Panc1 (cell line): ENCODE measurements at places on chromosomes 11 and 22. TPM values are rescaled to one million over a fixed set of nuclear protein-coding genes. Genes with fewer than 3 reads are reported as not detected.

The GLYATL1B gene
- not detected for total RNA-seq

The SLC37A2 gene
- 0.23 TPM for total RNA-seq

DNA sequence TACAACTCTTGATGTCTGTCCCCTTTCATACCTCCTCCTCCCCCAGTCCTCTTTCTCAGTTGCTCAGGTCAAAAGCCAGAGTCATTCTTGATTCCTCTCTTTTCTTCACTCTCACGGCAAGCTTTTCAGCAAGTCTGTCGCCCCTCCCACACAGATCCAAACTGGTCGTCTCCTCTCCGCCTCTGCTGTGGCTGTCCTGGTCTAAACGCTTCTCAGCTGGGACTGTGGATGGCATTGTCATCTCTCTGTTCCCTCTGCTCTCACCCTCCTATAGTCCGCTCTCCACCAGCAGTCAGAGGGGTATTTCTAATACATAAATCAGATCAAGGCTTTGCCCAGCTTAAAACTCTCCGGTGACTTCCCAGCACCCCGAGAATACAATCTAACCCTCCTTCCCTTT, 46.8 kb upstream of the SPATA19 start:
- H3K27me3 ChIP-seq = peaks cover 12% of the 10 kb centered on the region
- H3K4me1 ChIP-seq = no peaks in the 10 kb centered on the region
- H3K4me3 ChIP-seq = no peak overlapping the region
- H3K36me3 ChIP-seq = no peaks in the 10 kb centered on the region

The KIRREL3 gene
- total RNA-seq = 0.36 TPM

DNA sequence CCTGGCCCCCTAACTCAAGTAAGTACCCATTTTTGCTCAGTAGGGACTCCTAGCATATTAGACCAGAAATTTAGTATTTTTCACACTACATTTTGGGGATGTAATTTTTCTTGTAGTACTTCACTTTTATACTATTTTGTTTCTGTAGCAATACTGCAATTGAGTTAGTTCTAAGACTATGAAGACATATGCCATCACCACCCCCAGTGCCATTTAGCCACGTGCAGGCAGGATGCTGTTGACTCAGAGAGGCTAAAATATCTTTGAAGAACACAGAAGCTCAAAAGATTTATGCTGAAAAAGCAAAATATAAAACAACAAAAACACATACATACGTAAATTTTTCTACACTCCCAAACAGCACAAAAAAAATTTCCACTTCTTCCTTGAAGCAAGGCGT, 29.1 kb upstream of the DLAT start:
- no peaks in the 10 kb centered on the region for H3K4me1 ChIP-seq
- no peak for DNase-seq
- H3K36me3 ChIP-seq = no peaks in the 10 kb centered on the region

- no peak for DNase-seq
- H3K27ac ChIP-seq = no peak overlapping the region
- H3K4me1 ChIP-seq = no peaks in the 10 kb centered on the region
- no peaks in the 10 kb centered on the region for H3K27me3 ChIP-seq
- no peak overlapping the region for H3K4me3 ChIP-seq
Observed at GRCh38 chr11:3193373-3194015, 25.1 kb downstream of the MRGPRG start.

DNA sequence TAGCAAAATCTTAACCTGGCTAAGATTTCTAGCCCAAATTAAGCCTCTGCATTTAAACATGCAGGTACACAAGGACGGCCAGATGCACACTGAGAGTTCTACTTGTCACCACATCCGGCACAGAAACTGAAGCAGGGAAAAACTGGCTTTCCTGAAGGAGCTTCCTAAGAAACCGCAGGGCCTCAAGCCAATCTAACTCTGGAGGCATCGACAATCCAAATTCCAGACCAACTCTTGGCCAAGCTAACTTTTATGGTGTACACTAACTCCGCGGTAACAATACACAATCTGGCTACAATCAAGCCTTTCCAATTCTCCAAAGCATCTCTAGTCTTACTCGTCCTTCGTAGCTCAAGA, 1.2 kb downstream of the MSANTD2 start:
- peak overlapping the region; percentile 84 for H3K4me3 ChIP-seq
- DNase-seq = no peak
- H3K4me1 ChIP-seq = peaks cover 23% of the 10 kb centered on the region
- H3K27ac ChIP-seq = peak overlapping the region; percentile 84
- no peaks in the 10 kb centered on the region for H3K27me3 ChIP-seq

The GGTLC3 gene
- not detected for total RNA-seq

DNA sequence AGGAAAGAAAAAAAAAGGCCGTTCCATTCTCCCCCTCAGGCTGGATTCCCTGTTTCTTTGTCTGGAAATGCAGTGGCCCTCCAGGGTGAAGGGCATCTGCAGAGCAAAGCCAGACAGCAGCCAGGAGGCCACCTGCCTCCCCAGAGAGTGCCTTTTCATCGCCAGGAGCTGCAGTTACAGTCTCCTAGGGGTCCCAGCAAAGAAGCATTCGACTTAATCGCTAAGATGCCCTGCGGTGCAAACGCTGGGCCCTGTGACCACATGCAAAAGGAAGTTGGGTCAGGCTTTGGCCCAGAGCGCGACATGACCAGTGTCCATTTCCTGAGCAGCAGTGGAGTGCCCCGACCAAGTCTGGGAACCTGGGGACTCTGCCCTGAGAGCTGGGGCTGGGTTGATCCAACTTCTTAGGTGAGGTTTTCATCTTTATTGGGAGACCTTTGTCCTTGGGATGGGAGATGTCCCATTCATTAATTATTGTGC, 304.6 kb downstream of the OPCML start:
- no peaks in the 10 kb centered on the region for H3K4me1 ChIP-seq
- H3K36me3 ChIP-seq = no peaks in the 10 kb centered on the region
- no peak for DNase-seq

The SVIP gene
- total RNA-seq = 13.4 TPM

The CAPN1 gene
- 256 TPM for total RNA-seq

The PTPRJ gene
- total RNA-seq = 73.6 TPM

The ACR gene
- 0.21 TPM for total RNA-seq

DNA sequence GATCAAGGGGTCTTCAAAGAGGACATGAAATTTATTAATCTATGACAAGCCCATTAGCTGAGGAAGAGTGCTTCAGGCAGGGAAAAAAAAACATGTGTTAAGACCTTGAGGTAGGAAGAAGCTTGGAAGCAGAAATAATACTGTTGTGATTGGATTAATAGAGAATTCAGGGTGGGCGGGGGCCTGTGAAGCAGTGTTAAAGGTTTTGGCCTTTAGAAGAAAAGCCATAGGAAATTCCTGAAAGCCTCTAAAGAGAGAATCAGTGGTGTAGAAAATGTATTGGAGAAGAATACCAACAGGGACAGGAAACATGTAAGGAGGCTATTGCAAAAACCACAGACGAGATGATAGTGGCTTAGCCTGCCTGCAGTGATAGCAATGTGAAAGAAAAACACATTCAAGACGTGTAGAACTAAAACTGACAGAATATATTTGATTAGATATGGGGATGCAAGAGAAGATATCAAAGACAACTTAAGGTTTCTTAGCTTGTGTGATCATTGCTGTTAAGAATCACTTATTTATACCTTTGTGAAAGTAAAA, 404.4 kb upstream of the ANO3 start:
- H3K36me3 ChIP-seq = no peaks in the 10 kb centered on the region
- H3K4me1 ChIP-seq = no peaks in the 10 kb centered on the region
